ENCODE measurements at places on chromosomes 13 and 19. TPM values are rescaled to one million over a fixed set of nuclear protein-coding genes. Genes with fewer than 3 reads are reported as not detected.

Gene PRX
- total RNA-seq = 1.3 TPM

Gene OR4F17
- total RNA-seq = not detected

Gene PCSK4
- 3.5 TPM for total RNA-seq

Gene CGB2
- not detected for total RNA-seq

Gene PGLYRP2
- total RNA-seq = not detected

Gene HAUS8
- 1.3 TPM for total RNA-seq

Gene GFY
- not detected for total RNA-seq

Gene SOX1
- total RNA-seq = not detected

Measured in placental pericyte (primary cell).